ENCODE measurements at places on chromosomes 16 and 17. TPM values are rescaled to one million over a fixed set of nuclear protein-coding genes. Genes with fewer than 3 reads are reported as not detected.

GRCh38 chr17:75019710-75020109, 7.2 kb downstream of the MRPL58 start:
- no peak for DNase-seq

DNA sequence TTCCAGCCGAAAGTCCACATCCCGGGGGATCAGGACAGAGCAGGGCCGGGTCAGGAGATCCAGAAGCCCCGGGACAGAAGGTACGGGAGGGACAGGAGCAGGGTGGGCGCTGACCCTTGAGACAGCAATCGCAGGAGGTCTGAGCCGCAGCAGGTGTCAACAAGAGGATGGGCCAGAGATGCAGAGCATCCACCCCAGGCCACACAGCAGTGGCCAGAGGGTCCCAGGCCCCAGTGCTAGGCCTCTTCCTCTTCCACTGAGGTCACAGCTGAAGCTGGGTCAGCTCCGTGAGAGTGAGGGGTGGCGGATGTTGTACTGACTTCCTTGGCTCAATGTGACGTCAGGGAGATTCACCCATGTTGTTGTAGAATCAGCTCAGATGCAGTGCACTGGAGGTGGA, 8.7 kb upstream of the RNF213 start:
- DNase-seq = no peak

DNA sequence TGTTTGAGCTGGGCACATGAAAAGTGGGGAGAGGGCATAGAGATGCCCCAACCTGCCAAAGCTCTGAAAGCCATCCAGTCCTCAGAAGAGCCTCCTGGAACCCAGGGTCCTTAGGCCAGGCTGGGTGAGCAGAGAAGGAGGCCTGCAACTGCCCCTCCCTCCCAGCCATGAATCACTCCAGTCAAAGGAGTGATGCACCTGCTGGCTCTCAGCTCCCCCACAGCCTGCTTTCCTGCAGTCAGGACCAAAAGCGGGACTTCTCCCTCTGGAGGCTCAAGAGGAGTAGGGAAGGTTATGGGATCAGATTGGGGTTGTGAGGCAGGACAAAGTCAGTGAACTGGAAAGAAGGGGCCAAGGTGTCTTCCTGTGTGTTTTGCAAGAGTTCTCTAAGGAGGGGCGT, 145.6 kb downstream of the TMEM132E start:
- no peak for DNase-seq

- no peak for DNase-seq
Observed at GRCh38 chr17:45869676-45870341, 24.5 kb upstream of the MAPT start.

DNA sequence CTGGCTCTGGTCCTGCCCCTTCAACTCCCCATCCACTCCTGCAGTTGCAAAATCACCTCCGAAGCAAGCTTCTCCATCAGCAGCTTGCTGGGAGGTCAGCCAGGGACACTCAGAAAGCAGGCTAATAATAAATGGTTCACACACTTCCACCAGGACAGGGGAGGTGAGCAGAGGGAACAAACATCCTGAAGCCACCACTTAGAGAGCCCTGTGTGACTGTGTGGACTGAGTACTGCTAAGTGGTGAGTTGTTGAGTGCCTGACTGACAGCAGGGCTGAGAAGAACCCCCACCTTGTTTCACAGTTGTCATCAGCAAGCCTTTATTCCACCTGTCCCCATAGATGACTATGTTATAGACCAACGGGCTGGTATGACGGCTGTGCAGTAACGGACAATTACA, 213.9 kb downstream of the CBLN1 start:
- DNase-seq = no peak

GRCh38 chr17:83143817-83144231, 64.4 kb downstream of the METRNL start:
- no peak for DNase-seq

- DNase-seq = no peak
Observed at GRCh38 chr16:88810166-88810911, 1.4 kb downstream of the APRT start.

- DNase-seq = no peak
Observed at GRCh38 chr17:64480951-64481350, 15.9 kb downstream of the POLG2 start.

DNA sequence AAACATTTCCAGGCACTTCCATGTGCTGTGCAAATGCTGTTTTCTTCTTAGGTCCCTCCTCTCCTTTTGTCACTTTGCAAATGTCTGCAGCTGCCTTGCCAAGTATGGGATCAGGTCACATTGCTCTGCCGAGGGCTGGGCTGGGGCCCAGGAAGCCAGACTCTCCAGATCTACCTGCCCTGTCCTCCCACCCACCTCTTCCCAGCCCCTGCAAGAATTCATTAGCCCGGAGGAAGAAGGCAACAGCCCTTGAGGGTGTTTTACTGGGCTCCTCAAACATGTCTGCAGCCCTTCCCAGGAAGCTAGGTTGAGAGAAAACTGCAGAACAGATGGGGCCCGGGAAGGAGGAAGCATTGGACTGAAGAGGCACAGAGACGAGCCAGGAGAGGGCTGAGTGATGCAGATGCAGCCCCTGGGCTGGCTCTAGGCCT, 47.1 kb downstream of the WSB1 start:
- DNase-seq = no peak

GRCh38 chr17:79085154-79085920, 10.7 kb downstream of the ENGASE start:
- no peak for DNase-seq

GRCh38 chr16:88454523-88454947, 1.5 kb downstream of the ZFPM1 start:
- DNase-seq = peak; percentile 55

GRCh38 chr16:77873066-77873465, 84.7 kb downstream of the VAT1L start:
- no peak for DNase-seq

GRCh38 chr17:12859520-12859919, 70.2 kb downstream of the ARHGAP44 start:
- DNase-seq = no peak

DNA sequence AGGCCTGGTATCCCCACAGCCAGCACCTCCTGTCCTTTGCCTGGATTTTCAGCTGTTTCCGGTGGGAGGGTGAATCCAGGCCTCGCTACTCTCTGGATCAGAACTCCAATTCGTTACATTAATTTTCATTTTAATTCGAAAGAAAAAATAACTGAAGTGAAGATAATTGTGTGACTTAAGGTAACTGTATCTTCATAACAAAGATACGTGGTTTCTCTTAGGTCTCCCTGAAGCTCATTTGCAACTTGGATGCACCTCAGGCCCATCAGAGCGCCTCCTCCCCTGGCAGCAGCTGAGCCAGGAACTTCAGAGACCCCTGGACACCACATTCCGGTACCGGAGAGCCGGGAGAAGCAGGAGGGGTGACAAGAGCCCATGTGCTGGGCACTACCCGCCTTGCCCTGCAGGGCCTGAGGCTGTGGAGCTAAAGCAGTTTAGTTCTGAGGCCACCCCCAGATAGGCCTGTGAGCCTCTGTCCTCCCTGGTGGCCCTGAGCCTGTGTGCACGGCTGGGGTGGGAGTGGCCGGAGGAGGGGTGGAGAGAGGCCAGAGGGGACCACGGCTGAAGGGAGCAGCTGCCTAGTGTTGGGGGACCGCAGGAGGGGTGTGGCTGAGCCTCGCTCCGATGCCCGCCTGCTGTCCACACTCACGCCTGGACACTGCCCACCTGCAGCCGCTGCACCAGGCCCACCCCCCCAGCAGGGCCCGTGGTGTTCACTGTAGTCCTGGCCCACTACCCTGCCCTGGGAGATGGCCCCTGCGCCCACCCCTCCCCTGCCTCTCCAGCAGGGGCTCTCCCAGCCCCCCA, 11.4 kb upstream of the DUS1L start:
- no peak for DNase-seq

GRCh38 chr17:57605675-57606105, 139.4 kb downstream of the CCDC182 start:
- DNase-seq = no peak

GRCh38 chr17:46745376-46745775, 73.1 kb downstream of the WNT3 start:
- DNase-seq = no peak

GRCh38 chr16:20424129-20424866, 15.0 kb downstream of the ACSM5 start:
- DNase-seq = no peak

DNA sequence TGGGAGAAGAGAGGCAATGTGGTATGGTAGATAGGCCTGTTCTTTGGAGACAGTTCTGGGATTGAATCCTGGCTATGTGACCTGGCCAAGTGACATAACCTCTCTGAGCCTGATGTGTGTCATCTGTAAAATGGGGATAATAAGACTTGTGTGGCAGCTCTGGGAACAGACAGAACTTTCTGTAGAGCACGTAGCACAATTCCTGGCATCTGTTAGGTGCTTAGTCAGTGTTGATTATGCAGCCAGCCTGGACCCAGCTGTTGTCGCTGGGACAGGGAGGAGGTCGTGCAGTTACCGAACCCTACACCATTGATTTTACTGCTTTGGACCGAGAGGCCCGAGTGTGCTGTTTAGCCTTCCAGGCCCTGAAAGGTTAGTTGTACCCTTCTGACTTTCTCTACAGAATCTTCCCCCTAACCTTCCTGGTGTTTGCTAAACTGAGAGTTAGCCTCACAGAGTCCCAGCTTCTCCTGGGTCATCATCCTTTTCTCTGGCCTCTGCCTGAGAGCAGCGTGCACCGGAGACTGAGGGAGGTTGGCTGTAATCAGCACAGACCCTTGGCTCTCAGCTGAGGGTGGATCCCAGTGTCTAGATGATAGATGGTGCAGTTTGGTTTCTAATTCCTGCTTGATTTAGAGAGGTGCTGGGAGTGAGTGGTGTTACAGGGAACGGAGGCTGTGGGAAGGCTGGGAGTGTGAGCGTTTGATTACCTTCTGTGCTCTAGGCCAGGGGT, 31.9 kb downstream of the MSI2 start:
- DNase-seq = peak; percentile 54

DNA sequence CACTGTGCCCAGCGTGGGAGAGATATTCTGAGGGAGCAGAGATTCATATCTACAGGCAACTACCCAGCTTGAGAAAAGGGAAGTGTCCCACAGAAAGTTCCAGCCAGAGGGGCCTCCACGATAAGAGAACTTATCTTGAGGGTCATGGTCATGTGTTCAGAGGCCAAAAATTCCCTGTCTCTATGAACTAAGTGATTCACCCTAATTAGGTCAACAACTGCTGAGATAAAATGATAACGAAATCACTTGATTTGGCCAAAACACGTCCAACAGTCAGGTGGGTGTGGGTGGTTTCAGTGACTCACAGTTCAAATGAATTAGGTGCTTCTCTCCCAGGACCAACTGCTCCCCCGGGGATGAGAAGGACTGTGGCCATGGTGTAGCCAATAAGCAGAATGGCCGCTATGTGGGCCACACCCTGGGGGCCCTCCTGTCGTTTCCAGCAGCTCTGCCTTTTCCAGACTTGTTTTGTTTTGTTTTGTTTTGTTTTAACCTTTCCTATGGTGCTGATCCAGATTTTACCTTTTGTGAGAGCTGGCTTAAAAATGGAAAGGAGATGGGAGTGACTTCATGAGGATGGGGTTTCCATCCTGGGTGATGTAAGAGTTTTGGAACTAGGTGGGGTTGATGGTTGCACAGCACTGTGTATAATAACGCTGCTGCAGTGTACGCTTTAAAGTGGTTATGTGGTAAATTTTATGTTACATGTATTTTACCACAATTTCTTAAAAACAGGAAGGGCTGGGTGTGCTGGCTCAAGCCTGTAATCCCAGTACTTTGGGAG, 8.7 kb downstream of the DNAI2 start:
- no peak for DNase-seq

DNA sequence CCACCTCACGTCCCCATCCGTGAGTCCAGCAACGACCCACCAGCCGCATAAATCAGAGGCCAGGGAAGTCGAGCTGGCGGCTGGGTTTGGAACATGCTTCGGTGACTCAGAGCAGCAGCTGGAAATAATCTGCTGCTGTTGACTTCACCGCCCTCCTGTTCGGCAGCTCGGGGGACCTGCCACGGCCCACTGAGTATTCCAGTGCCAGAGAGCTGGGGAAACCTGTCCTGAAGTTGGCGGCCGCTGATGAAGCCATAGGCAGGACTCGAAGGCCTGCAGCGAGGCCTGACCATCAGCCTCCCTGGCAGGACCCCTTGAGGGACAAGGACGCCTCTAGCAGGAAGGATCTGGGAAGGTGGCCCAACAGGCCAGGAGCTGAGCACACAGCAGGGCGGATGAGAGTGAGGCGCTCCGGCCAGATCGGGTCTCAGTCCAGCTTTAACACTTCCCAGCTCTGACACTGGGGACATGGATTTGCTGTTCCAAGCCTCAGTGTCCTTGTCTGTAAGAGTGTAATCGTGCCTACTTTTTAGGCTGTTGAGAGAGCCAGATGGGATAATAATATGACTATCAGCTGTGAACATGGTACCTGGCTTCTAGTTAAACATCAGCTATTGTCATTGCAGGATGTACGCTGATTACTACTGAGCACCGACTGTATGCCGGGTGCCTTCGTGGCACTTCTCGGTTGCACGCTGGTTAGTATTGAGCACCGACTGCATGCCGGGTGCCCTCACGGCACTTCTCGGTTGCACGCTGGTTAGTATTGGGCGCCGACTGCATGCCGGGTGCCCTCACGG, 50.4 kb upstream of the CIBAR2 start:
- peak; percentile 75 for DNase-seq

- no peak for DNase-seq
Observed at GRCh38 chr16:83316458-83316857, 491.3 kb upstream of the HSBP1 start.

GRCh38 chr17:29133121-29133713, 47.0 kb downstream of the MYO18A start:
- DNase-seq = peak; percentile 73

DNA sequence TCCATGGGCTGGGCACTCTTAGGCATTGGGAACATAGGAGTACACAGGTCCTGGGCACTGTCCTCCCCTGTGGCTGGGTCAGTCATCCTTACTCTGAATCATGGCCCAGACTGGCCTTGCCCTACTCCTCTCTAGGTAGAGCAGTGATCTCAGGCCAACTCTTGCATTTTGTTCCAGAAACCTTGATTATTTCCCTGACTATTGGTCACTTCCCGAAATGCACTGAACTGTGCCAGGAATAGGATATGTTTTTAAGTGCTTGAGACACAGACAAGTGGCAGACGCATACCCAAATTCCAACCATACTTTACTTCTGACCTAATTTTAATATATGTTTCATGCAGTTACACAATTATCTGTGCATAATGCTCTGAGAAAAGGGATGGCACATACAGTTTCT, 10.3 kb downstream of the KRABD2 start:
- peak; percentile 29 for DNase-seq

DNA sequence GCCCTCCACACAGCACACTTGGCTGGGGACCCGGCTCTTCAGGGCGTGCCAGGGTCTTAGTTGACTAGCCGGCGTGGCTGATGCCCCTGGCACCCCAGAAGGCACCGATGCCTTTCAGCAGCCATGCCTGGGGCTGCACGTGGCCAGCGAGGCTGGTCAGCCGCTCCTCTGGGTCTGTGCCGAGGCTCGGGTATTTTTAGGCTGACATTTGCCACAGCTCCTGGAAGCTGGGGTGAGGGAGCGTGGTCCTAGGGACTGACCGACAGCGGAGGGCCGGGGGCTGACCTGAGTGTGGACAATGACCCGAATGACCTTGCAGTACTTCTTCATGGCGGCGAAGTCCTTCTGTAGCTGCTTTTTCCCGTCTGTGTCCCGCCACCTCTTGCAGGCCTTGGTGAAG, 3.9 kb downstream of the RPL3L start:
- DNase-seq = no peak

Gene RDM1
- total RNA-seq = not detected

Gene B4GALNT2
- total RNA-seq = not detected

Gene PITPNM3
- 3.1 TPM for total RNA-seq

Gene C16orf86
- total RNA-seq = 3.7 TPM

Gene XAF1
- total RNA-seq = 50.1 TPM

Gene VAT1
- 118 TPM for total RNA-seq

Gene TP53TG3
- 0.53 TPM for total RNA-seq

Gene NBR1
- total RNA-seq = 87.2 TPM

Gene SLC16A13
- 1.2 TPM for total RNA-seq

Gene TNS4
- not detected for total RNA-seq

Gene GNGT2
- total RNA-seq = 2.2 TPM

Gene CCL14
- total RNA-seq = 7.2 TPM

Gene ZNF750
- total RNA-seq = not detected

All from left cardiac atrium (tissue), 4 donors.